ENCODE measurements at places on chromosomes 3 and 15. TPM values are rescaled to one million over a fixed set of nuclear protein-coding genes. Genes with fewer than 3 reads are reported as not detected.

Gene CEMIP
- polyA plus RNA-seq = 19.6 TPM

Gene LMAN1L
- polyA plus RNA-seq = not detected

- no peak for DNase-seq
These were observed 151.3 kb downstream of the ADAM10 start for GRCh38 chr15:58597943-58598828.

- DNase-seq = no peak
These were observed 13.8 kb upstream of the ZNF662 start for GRCh38 chr3:42892169-42892568.

DNA sequence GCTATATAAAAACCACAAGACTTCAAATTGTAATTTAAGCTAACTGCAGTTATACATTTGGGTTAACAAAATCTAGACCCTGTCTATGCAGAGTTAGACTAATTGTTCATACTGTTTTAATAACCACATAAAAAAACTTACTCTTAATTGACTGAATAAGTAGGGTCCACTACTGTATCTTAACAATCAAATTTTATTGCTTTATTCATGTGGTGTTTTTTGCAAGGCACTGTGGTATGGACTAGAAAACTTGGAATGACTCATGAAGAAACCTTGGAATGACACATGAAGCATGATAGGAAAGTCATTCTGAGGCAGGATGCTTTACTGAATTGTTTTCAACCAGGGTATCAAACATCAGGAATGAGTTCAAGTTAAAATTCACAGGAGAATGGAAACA is 2.3 kb downstream of the SERP1 start:
- no peak for DNase-seq

- no peak for DNase-seq
These were observed 128.5 kb upstream of the GAP43 start for GRCh38 chr3:115494826-115495225.

GRCh38 chr3:69674752-69675151 is 64.5 kb upstream of the MITF start:
- DNase-seq = no peak

- no peak for DNase-seq
These were observed 65.8 kb upstream of the ZBTB38 start for GRCh38 chr3:141302364-141303141.

Gene LEKR1
- 1.7 TPM for polyA plus RNA-seq

Gene CRYGS
- polyA plus RNA-seq = 8.6 TPM

DNA sequence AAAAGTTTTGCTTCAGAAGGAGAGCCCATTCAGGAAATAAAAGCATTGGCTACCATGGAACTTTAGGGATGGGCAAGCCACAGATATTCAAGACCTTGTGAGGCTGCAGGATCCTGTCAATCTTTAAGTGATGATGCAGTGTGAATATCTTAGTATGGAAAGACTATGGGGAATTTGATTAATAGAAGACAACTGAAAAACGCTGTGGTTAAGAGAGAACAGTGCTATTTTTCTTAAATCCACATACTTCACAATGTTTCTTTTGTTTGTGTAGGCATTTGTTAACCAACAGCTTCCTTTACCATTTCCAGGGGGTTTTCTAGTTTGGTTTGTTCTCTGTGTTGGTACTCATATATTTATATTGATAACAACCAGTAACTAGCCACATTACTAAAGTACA is 90.3 kb downstream of the TMEM212 start:
- DNase-seq = no peak

DNA sequence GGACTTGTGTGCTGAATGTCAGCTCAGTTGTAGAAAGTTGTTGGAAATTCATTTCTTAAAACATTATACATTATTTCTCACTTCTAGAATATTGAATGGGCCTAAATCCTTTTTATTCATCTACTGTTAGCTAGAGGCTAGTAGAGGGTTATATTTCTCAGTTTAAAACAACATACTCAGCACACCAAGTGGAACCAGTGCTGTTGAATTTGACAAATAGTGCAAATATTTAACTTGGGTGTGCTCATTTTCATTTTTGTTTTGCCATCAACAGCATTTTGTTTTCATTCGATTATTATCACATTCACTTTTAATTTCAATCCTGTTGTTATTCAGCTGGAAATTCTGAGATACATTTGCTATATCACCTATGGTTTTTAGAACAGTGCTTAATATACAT is 269.4 kb upstream of the PEX5L start:
- DNase-seq = no peak

DNA sequence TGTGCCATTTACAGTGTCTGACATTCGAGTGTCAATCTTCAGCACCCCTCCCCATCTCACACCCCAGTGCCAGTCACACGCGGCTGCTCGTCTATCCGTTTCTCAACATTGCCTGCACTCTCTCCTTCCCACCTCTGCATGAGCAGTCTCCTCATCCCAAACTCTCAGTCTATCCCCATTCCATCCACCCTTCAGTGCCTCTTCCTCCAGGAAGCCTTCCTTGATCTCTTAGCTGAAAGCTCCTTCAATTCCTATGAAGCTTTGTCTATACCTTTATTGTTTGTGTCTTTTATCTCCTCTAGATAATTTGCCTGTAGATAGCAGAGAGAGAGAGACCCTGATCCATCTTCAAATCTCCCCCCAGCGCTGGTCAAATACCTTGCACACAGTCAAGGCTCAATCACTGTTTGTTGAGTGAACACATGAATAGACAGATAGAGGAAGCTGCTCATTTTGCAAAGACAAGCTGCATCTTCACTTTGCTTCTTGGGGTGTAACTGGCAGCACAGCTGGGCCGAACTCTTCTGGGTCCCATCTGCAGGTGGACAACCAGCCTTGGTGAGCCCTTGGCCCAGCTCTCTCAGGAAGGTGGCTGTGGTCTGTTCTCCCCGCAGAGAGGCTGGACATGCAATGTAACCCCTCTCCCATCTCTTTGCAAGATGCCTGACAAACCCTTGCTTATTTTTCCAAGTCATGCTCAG is 52.8 kb downstream of the ITGA11 start:
- DNase-seq = no peak

DNA sequence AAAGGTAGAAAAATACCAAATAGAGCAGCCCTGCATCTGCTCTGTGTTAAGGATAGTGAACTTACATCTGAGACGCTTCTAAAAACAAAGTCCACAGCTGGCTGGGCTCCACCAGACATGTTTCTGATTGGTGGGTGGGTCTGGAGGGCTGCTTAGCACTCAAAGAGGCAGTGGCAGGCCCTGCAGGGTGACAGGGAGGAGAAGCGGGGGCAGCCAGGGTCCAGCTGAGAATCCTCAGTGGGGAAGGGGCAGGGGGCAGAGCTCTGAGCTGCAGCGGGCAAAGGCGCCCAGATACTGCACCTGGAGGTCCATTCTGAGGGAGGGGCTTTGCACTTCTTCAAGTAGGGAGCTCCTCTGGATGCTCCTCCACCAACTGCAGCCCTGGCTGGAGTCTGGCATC is 28.1 kb downstream of the PRR23E start:
- DNase-seq = no peak

Gene MESP2
- not detected for polyA plus RNA-seq

DNA sequence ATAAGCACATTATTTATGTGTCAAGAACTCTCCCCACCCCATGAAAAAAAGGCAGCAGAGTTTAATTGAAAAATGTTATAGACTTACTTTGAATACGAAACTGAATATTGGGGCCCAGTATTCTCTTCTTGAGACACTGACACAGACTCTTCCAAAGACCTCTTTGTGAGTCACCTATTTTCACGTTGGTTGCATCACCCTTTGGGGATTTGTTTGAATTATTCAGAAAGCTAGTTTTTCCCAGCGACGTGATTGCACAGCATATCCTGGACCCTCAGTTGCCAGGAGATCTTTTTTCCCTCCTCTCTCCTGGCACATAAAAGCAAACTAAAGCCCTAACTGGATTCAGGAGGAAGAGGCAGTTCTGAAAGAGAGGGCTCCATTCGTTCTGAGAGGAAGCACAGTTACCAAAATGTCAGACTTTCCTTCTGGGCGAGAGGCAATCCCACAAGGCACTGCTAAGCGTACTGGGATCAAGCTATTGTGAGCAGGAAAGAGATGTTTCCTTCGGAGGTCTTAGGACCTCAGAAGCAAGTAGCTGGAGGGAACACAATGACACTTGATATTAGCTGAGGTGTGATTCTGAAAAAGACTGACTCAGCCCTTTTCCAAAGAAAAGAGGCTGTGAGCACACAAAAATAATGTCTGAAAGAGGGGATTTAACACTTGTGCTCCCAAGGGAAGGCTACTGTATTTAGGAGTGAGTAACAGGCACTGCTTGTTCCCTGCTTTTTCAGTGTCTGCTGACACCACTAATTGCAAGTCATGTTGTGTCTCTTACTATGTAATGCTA is 65.8 kb upstream of the CADPS start:
- DNase-seq = no peak

DNA sequence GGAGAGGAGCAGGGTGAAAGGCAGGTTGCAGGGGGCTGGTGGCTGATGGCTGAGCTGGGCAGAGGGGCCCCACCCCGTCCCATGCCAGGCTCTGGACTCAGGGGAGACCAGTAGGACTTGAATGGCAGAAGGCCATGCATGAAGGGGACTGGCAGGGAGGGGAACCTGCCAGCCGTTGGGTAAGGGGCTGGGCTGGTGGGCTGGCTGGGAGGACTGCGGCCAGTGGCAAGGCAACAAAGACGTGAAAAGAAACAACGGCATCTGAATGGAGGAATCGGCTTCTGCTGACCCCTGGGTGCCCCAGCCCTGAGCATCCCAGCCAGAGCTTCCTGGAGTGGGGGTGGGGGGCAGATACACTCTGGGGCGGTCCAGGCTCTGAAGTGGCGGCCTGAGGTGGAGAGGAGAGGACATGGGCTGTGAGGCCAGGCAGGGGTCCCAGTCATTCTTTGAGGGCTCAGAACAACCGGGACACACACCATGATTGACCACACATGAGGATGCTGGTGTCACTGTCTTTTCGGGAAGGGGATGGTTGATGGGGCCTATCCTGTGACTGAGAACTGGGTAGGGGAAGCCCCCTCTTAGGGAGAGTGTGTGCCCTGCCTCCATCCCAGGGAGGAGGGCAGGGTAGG is 11.7 kb downstream of the GLYCTK start:
- no peak for DNase-seq

Gene MRAS
- polyA plus RNA-seq = 19.3 TPM

GRCh38 chr3:89042236-89042835 is 65.1 kb upstream of the EPHA3 start:
- no peak for DNase-seq

- no peak for DNase-seq
These were observed 68.5 kb downstream of the GPR176 start for GRCh38 chr15:39851500-39852092.

Gene ATP13A5
- polyA plus RNA-seq = 0.69 TPM

Gene VGLL3
- 25.1 TPM for polyA plus RNA-seq

Gene SERINC4
- polyA plus RNA-seq = 0.87 TPM

DNA sequence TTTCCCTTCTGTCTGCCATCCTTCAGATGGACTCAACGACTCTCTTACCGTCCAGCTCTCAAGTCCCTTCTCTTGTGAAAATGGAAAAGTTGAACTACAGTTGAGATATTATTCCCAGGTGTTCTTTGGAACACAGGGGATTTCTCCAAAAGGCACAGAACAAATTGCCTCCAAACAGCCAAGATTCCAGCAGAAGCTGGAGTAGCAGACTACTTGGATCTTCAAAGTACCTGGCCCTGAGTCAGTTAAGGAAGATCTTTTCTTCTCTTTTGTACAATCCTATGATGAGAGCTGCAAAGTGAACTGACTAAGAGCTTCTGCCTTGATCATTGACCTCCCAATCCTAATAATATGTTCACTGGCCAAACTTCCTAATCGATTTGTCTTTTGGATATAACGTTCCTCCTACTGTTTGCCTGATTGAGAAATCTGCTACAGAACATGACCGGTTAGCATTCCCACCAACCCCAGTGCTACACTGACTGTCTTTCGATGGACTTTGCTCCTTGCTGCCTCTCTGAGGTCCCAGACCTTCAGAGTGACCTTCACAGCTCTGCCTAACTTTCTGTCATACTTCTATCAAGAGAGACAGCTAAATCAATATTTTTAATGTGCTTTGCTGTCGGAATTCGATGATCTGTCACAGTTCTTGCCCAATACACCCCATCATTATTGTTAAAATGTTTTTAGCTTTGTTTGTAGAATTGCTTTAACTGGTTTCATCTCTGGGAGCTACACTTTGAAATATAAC is 21.9 kb downstream of the PAQR9 start:
- DNase-seq = no peak

- DNase-seq = no peak
These were observed 13.6 kb downstream of the ACKR2 start for GRCh38 chr3:42822828-42823227.

Gene GUCA1C
- not detected for polyA plus RNA-seq

Gene CCR2
- 2.7 TPM for polyA plus RNA-seq

Gene MYD88
- 42.4 TPM for polyA plus RNA-seq

Gene EAF2
- polyA plus RNA-seq = 4.6 TPM

DNA sequence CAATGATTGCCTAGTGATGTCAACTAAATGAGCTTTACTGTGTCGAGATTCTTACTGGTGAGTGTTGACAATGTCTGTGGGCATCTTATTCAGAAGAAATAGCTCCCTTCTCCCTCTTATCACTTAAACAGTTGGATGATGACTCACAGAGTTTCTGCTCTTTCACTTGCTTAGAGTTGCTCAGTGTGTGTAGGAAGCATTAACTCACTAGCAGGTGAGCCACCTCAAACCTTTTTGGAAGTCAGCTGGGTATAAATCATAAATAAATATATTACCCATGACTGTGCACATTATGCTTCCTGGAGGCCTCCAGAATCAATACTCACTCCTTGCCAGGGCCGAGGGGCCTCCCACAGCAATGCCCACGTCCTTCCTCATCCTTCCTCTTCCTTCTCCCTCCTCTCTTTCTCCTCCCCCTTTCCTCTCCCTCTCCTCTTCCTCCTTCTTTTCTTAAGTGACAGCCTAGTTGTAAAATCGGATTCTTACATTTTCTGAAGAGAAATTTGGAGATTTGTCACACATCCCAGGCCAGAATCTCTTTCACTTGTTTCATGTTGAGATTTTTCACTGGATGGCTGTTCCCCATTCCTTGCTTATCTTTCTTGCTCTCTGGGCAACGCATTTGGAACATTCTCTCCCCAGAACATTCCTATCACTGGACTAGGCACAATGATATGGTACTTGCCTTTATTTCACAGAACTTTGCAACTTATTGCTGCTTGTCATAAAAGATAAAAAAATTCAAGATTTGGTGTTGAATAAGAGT is 17.5 kb downstream of the SHC4 start:
- DNase-seq = no peak

DNA sequence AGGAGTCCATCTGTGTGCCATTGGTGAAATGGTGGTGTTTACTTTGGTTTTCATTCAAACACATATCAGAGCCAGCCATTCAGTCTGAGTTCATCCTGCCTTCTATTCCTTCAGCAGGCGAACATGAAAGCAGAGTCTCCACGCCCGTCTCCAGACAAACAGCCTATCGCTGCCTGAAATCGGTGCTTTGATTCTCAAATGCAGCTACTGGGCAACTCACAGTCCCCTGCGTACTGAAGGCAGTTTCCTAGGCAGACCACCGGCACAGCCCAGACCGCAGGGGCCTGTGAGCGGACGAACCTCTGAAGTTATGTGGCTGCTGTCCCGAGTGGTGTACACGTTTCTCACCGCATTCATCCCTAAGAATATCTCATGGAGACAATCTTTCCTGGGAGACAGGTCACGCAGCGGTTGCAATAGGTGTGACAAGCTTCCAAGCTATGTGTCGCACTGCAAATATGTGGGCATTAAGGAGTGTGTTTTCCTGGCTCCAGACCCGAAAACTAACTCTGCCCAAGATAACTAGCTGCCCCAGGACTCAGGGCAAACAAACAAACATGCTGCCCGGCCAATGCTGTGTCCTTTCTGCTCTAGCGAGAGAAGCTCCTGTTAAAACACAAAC is 16.9 kb upstream of the RYR3 start:
- no peak for DNase-seq

Gene MYL3
- 9.8 TPM for polyA plus RNA-seq

Gene CCR9
- polyA plus RNA-seq = 0.10 TPM

- DNase-seq = no peak
These were observed 77.5 kb upstream of the STRIT1 start for GRCh38 chr3:155370764-155371503.

Gene MON1A
- polyA plus RNA-seq = 12.1 TPM
